Right forelimb (tissue), 1 donor: ENCODE measurements at places on chromosomes 16 and 17.

GRCh38 chr17:45857977-45858708 is 13.5 kb downstream of the SPPL2C start:
- peak; percentile 61 for DNase-seq

DNA sequence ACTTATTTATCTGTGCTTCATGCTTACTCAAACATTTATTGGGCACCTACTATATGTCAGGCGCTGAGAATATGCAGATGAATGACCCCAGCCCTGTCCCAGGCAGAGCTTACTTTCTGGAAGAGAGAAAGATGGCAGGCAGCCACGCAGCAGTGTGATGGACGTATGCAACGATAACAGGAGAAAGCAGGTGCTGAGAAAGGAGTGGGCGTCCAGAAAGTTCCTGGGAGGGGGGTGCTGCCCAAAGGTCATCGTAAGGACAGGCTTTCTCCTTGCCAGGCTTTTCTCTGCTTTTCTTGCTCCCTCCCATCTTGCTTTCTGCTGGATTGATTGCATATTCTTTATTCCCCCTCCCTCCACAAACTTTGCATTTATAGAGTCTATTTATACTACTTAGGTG is 124.5 kb downstream of the GAS7 start:
- no peak for DNase-seq

- no peak for DNase-seq
These were observed 15.7 kb upstream of the GPR139 start for GRCh38 chr16:20089246-20089965.

GRCh38 chr16:35743101-35743692 is 2283.8 kb downstream of the TP53TG3F start:
- DNase-seq, result no peak

DNA sequence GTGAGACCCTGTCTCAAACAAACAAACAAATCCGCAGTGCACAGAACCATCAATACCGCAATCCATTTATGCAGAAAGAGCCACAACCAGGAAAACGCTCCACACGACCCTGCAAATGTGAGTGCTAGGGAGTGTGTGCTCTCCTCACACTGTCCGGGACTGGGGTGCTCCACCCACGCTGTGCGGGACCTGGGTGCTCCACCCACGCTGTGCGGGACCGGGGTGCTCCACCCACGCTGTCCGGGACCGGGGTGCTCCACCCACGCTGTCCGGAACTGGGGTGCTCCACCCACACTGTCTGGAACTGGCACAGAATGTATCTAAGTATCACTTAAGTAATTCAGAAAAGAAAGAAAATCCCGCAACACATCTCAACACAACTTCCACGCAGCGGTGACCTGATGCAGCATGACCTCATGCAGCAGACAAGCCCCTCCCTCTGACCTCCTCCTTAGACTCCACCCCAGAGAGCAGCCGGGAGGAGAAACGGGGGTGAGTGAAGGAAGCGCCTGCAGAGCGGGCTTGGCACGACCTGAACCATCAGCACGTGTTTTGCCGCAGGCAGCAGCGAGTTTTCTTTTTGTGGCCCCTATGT is 38.5 kb downstream of the ZNF276 start:
- DNase-seq, result no peak
